ENCODE measurements at places on chromosomes 3 and 15.
A peak's percentile ranks its signal among the peaks of the same experiment; 100 is the strongest.

GRCh38 chr15:92984161-92984560 is 84.0 kb downstream of the CHD2 start:
- no peak for DNase-seq

DNA sequence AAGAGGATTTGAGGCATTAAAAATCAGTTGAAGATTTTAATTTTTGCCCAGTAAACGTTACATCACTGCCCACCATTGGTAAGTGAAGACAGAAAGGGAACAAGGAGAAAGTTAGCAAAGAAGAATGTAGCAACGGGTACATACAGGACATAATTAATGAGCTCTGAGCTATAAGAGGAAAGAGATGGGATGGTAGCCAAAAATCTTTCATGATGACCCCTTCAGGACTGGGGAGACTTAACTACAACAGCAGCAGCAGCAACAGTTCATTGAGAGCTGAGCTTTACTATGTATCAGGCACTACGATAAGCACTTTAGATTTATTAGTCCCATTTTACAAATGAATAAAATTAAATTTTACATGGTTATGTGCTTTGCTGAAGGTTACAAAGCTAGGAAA is 18.4 kb downstream of the EMC4 start:
- no peak for DNase-seq

GRCh38 chr3:41129731-41130130 is 69.6 kb upstream of the CTNNB1 start:
- DNase-seq, result no peak

DNA sequence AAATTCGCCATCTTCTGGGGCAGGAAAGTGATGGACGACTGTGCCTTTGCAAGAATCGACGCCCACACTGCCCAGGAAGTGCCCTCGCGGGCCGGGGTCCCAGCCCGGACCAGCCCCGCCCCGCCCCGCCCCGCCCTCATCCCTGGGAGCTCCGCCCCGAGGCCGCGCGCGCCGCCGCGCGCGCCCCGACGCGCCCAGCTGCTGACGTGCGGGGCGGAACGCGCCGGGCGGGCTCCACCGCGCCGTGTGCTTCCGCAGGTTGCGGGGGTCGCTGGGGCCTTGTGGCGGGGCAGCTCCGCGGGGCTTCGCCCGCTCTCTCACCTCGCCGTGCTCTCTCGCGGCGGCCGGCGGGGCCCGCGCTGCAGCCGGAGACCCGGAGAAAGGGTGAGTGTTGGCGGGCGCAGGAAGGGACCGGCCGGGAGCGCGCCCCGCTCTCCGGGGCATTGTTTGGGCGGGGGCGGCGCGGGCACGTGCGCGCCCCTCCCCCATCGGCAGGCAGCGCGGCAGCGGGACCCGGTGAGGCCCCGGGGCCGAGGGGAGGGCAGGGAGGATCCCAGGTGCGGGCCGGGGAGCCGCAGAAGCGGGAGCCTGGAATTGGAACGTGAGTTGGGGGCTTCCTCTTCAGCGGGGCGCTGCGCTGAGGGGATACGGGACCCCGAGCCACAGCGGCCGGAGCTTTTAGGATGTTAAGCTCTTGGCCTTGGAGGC is at the start of gene YEATS2:
Gene YEATS2 (plus strand): TSS at position 188 of the 708 bp plus-strand sequence. CDS start 17,366 bp downstream, outside the sequence.
- peak; percentile 63 for DNase-seq

- no peak for DNase-seq
Measured at GRCh38 chr15:31871166-31871886, 159.0 kb upstream of the CHRNA7 start.

DNA sequence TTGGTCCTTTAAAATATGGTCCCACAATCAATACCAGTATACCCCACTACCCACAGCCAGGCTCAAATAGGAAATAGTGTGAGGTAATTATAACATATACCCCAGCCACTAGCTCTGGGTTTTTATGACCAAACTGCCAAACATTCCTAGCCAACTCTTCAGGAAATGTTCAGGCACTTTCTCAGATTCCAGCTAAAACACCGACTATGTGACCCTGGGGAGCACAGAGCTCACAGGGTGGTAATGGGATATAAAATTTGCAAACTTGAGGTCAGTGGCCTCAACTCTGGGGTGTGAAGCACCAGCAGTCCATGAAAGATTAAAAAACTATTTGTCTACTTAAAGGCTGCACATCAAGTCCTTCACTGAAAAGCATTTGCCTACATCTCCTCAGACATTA is 12.9 kb downstream of the FBN1 start:
- no peak for DNase-seq
